ENCODE measurements at places on chromosomes 2 and 18. TPM values are rescaled to one million over a fixed set of nuclear protein-coding genes. Genes with fewer than 3 reads are reported as not detected.

The C2orf66 gene
- total RNA-seq = not detected

The B3GNT7 gene
- 0.14 TPM for total RNA-seq

The GPR148 gene
- not detected for total RNA-seq

The LIMS4 gene
- total RNA-seq = 18.6 TPM

The LOXHD1 gene
- total RNA-seq = not detected

The ASB18 gene
- total RNA-seq = not detected

The COLEC12 gene
- 15.0 TPM for total RNA-seq

The ALPG gene
- total RNA-seq = not detected

The KIAA2012 gene
- not detected for total RNA-seq

The ICOS gene
- not detected for total RNA-seq

The MALT1 gene
- 37.8 TPM for total RNA-seq

The ERICH2 gene
- not detected for total RNA-seq

The ABHD1 gene
- total RNA-seq = not detected

The MEIS1 gene
- total RNA-seq = 84.9 TPM

The ITPRIPL1 gene
- total RNA-seq = 1.7 TPM

The FKBP7 gene
- total RNA-seq = 19.6 TPM

The STAT4 gene
- 1.1 TPM for total RNA-seq

The BOLL gene
- not detected for total RNA-seq

The EGR4 gene
- total RNA-seq = not detected

The FBXO48 gene
- 0.44 TPM for total RNA-seq

The ANKRD23 gene
- total RNA-seq = 1.3 TPM

The NOL4 gene
- total RNA-seq = not detected

The CHRNG gene
- total RNA-seq = not detected

The C2orf92 gene
- total RNA-seq = 2.4 TPM

The GBX2 gene
- total RNA-seq = 0.66 TPM

The CGREF1 gene
- total RNA-seq = not detected

The ZNF804A gene
- total RNA-seq = 5.2 TPM

The LAMA1 gene
- total RNA-seq = 12.5 TPM

The PROKR1 gene
- total RNA-seq = not detected

The FSHR gene
- not detected for total RNA-seq

The SULT1C4 gene
- total RNA-seq = not detected

The UGT1A1 gene
- total RNA-seq = not detected

The COL3A1 gene
- 7,536 TPM for total RNA-seq

The EFEMP1 gene
- total RNA-seq = 658 TPM

The MAP3K19 gene
- total RNA-seq = not detected

The CCL20 gene
- 1.1 TPM for total RNA-seq

The SPP2 gene
- not detected for total RNA-seq

The DSG1 gene
- not detected for total RNA-seq
